ENCODE measurements at places on chromosomes 5 and 9.

DNA sequence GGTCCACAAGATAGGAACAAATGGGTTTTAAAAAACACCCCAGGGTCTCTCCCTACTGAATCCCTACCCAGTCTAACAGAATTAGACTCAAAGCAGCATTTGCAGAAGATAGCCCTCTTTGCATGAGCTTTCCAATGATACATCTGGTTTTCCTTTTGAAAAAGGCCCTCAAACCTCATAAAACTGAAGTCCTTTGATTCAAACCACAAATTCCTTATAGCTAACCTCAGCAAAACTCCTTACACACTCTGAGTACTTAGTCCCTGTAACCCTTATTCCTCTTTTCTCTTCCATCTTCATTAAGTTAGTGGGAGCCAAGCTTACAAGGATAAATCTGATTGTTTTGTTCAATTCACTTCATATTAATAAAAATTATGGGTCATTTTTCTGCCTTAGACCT lies 90.5 kb upstream of the TNC start:
- DNase-seq: no peak

- no peak for DNase-seq
These were observed 97.9 kb downstream of the CDH6 start for GRCh38 chr5:31291323-31291854.

- no peak for DNase-seq
These were observed 108.5 kb downstream of the NFIB start for GRCh38 chr9:14205463-14205862.

- DNase-seq: no peak
These were observed 184.8 kb downstream of the KIAA0825 start for GRCh38 chr5:94433397-94434163.

GRCh38 chr5:34011536-34011935 lies 3.7 kb upstream of the AMACR start:
- DNase-seq: no peak

Measured in eye (tissue), 1 donor.